Tongue (tissue), 3 donors: ENCODE measurements at places on chromosomes 2 and 18. TPM values are rescaled to one million over a fixed set of nuclear protein-coding genes. Genes with fewer than 3 reads are reported as not detected.

GRCh38 chr2:69243652-69244051 is 143.4 kb downstream of the GFPT1 start:
- no peak for DNase-seq

DNA sequence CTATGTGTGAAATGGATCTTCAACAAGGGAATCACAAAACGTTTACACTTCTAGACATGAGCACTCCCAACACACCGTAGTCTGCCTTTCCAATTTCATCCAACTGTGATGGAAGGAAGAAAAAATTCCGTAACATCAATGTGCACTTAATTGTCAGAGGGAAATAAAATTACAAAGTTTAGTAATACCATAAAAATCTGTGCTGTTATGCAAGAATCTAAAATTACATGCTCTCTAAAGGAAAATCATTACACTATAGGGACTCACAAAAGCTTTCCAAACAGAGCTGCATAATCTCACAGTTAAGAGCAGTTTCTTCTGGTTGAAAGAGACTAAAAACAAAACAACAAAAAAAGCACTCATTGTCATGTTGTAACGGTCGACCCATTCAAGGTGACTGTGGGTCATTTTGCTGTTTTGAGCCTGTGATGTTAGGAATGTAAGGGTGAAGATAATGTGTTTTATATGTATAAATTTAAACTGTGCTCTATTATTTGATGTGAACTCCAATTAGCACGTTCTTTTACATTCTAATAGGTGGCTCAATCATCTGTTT is 698.0 kb downstream of the TDRD15 start:
- DNase-seq = peak; percentile 4

- DNase-seq = no peak
Observed at GRCh38 chr18:22700920-22701319, 232.2 kb upstream of the RBBP8 start.

DNA sequence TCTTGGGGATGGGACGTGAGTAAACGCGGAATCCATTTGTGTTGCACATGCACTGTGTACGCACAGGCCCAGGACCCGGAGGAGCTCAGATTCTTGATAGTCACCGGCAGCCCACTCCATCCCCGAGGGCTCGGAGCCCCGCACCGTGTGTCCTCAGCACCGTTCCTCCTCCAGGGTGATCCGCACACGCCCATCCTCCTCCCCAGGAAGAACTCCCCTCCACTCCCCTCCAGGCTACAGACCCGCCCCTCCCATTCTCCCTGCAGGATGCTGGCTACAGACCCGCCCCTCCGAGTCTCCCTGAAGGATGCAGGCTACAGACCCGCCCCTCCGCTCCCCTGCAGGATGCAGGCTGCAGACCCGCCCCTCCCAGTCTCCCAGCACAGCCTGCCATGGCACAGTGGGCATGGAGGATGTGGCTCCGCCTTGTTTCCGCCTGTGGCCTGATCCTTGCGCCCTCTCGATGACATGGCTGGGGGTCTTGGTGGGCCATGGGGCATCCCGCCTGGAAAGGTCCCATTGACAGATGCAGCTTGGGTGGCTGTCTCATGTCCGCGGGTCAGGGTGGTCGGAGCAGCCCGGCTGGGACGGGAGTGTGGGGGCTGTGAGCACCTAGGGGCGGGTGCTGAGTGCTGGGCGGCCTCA is 14.1 kb downstream of the CTDP1 start:
- no peak for DNase-seq

ERBB4 gene
- total RNA-seq = 17.8 TPM
